Thoracic aorta (tissue), 2 donors: ENCODE measurements at places on chromosomes 5 and 9. TPM values are rescaled to one million over a fixed set of nuclear protein-coding genes. Genes with fewer than 3 reads are reported as not detected.

OBP2B gene
- total RNA-seq: not detected

IL4 gene
- not detected for total RNA-seq

SLC6A19 gene
- not detected for total RNA-seq

C9orf153 gene
- total RNA-seq: 0.92 TPM

GABBR2 gene
- not detected for total RNA-seq

SLC6A3 gene
- 0.14 TPM for total RNA-seq

CDH6 gene
- 3.2 TPM for total RNA-seq

TAF11L10 gene
- total RNA-seq: not detected

OR13J1 gene
- total RNA-seq: not detected

PRELID1 gene
- total RNA-seq: 42.2 TPM

ADRA1B gene
- total RNA-seq: 53.3 TPM

PSD2 gene
- 0.41 TPM for total RNA-seq

SPINK6 gene
- not detected for total RNA-seq

ADGRD2 gene
- not detected for total RNA-seq

JAKMIP2 gene
- total RNA-seq: 1.6 TPM

C8G gene
- not detected for total RNA-seq

SPATA6L gene
- 1.8 TPM for total RNA-seq

TTC23L gene
- total RNA-seq: 3.7 TPM

GMCL2 gene
- total RNA-seq: not detected

FOXD1 gene
- 10.0 TPM for total RNA-seq

ARL14EPL gene
- not detected for total RNA-seq

GARNL3 gene
- total RNA-seq: 63.4 TPM

PCDHGB6 gene
- 9.5 TPM for total RNA-seq

SLC36A3 gene
- total RNA-seq: not detected

MCIDAS gene
- not detected for total RNA-seq

CDKN2B gene
- total RNA-seq: 10.0 TPM
